ENCODE measurements at places on chromosomes 2 and 18.

- no peak for DNase-seq
Measured at GRCh38 chr2:162915858-162916257, 77.3 kb upstream of the KCNH7 start.

DNA sequence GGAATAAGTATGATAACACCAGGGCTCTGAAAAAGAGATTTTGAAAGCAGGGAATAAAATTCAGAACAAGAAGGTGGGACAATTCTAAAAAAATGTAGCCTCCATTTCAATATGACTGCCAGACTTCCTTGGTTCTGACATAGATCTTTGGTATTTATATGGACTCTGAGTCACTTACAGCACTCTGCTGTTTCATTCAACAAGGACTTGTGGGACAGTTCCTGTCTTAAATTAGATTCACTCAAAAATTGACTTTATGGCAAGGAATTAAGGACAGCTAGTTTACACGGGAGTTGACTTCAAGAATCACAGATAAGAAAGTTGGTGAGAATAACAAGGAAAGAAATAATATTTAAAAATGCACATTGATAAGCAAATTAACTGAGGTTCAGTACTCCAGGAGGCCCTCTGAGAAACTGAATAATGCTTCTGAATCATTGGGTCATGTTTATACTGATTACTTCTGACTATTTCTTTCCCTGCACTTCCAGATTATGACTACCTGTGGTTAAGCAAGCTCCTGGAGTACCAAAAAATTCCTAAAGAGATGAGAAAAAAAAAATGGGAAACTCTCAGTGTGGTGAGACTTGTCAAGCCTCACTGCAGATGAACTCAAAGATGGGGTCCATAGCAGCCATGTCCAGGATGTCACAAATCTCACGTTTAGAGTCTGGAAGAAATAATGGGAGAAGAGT, 828.3 kb upstream of the PIK3C3 start:
- DNase-seq = no peak

GRCh38 chr2:178066890-178067669, 5.5 kb downstream of the PDE11A start:
- DNase-seq = no peak

GRCh38 chr2:170420961-170421687, 243.2 kb downstream of the MYO3B start:
- no peak for DNase-seq

DNA sequence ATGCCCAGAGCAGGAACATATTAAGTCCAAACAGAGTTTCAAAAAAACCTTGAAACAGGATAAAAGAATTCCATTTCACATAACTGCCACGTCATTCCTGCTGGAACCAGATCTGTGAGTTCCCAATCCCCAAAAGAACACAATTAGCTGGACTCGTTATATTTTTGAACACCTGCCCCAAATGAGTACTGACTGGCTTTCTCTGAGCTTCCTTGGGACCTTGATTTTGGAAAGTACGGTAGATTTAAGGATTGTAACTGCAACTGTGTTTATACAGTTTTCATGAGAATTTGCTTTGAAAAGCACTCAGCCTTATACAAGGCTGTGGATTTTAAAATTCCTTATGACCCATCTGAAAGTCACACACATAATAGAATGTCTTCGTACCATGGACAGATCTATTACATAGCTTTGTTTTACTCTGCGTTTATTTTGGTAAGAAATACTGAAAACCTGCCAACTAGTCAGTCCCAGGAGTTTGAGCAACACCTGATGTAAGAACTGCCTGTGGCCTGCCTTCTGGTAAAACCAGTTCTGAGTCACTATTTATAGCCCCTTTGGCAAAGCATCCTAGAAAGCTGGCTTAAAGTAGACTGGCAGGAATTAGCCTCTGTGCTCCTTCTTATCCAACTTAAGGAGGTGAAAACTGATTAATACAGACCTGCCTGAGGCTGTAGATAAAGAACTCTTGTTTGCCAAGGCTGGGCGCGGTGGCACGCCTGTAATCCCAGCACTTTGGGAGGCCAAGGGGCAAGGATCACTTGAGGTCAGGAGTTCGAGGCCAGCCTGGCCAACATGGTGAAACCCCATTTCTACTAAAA, 48.1 kb downstream of the MERTK start:
- no peak for DNase-seq

- no peak for DNase-seq
Measured at GRCh38 chr2:135317375-135317774, 213.6 kb downstream of the ZRANB3 start.

- no peak for DNase-seq
Measured at GRCh38 chr2:20672201-20672951, 5.4 kb downstream of the GDF7 start.

DNA sequence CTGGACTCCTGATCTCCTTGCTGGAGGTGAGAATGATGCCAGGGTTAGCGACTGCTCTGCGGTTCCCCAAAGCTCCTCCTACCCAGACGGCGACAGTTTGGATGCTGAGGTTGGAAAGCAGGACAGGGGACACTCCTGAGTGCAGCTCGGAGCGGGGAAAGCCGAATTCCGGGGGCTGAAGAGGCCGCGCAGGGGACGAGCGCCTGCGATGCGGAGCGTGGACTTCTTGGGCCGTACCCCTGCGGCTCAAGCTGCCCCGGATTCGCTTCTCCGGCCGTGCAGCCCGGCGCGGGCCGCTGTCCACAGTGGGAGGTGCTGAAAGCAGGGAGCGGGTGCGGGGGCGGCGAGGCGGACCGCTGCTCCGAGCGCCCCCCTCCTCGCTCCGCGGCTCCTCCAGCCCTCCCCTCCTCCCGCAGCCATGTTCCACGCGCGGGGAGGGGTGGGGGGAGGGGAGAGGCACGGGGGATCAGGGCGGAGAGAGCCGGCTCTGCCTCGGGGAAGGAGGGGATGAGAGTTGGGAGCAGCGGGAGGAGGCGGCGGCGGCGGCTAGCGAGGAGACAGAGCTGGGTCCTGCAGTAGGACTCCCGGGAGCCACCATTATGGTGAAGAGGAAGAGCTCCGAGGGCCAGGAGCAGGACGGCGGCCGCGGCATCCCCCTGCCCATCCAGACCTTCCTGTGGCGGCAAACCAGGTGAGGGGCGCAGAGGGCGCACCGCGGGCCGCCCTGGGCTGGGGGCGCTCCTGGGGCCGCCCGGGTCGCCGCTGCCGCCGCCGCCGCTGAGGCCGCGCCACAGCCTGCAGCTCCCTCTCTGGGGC, at the start of gene UNC80:
UNC80 (plus strand) TSS at position 359 of the 816 bp plus-strand sequence; CDS start at position 600, 241 bp downstream.
- no peak for DNase-seq

- no peak for DNase-seq
Measured at GRCh38 chr18:1573732-1574131, 669.1 kb downstream of the ADCYAP1 start.

- DNase-seq = no peak
Measured at GRCh38 chr2:57105694-57106093, 921.9 kb downstream of the CCDC85A start.

DNA sequence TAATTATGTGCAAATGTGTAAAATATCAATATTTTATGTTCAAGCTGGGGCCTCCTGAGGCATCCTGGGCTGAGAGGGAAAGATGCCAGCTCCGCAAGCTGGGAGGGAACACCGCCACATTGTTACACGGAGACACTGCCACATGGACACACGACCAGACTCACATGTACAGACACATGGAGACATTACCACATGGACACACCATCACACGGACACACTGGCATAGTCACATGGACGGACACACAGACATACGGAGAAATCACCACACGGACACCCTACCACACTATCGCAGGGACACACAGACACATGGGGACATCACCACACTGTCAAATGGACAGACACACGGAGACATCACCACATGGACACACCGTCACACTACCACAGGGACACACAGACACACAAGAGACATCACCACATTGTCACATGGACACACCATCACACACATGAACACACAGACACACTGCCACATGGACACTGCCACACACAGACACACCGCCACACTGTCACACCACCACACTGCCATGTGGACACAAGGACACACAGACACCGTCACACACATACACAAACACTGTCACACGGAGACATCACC, 117.6 kb downstream of the CCDC74A start:
- no peak for DNase-seq

- no peak for DNase-seq
Measured at GRCh38 chr2:30897539-30897938, 90.3 kb upstream of the CAPN13 start.

GRCh38 chr2:237704501-237705434, 77.4 kb downstream of the LRRFIP1 start:
- no peak for DNase-seq

DNA sequence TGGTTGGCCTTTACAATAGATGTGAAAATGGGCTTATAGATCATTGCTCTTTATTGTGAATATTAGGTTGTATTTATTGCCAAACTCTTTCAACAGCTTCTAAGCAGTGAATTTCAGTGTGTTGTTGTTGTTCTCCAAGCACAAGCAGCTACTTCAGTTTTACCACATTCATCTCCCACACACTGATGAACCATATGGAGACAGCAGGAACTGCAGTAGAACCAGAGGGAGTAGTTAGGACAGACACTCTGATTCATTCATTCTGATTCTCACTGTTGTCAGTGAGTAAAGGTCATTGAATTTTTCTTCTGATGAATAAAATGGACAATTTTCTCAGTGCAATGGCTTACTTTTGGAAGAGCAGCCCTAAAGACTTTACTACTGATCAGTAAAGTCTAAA, 40.2 kb downstream of the CCDC74A start:
- no peak for DNase-seq

- DNase-seq = no peak
Measured at GRCh38 chr2:36677386-36677785, 19.1 kb upstream of the VIT start.

DNA sequence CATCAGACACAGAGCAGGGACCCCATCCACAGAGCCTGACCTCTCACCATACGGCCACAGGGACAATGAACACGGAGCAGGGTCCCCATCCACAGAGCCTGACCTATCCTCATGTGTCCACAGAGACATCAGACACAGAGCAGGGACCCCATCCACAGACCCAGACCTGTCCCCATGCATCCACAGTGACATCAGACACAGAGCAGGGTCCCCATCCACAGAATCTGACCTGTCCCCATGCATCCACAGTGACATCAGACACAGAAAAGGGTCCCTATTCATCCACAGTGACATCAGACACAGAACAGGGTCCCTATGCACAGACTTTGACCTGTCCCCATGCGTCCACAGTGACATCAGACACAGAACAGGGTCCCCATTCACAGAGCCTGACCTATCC, 325.1 kb upstream of the RAB6C start:
- no peak for DNase-seq

- DNase-seq = no peak
Measured at GRCh38 chr18:26545335-26546123, 2.8 kb downstream of the KCTD1 start.

- no peak for DNase-seq
Measured at GRCh38 chr2:241947401-241947800, 77.9 kb downstream of the RTP5 start.

DNA sequence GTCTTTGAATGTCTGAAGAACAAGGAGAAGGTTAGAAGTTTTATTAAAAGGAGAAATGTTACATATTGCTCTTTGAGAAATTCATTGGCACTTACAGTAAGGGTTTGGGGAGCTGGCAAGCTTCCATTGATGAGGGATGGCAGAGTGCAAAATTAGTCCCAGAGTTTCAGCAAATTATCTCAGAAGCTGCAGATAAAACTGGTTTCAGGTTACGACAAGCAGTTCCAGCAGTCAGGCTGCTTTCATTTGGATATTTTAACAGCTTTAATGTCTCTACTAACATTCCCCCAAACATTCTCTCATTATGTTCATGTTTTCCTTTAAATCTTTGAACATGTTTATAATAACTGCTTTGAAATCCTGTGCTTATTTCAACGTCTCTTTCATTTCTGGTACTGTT, 153.1 kb downstream of the TTC27 start:
- DNase-seq = no peak

DNA sequence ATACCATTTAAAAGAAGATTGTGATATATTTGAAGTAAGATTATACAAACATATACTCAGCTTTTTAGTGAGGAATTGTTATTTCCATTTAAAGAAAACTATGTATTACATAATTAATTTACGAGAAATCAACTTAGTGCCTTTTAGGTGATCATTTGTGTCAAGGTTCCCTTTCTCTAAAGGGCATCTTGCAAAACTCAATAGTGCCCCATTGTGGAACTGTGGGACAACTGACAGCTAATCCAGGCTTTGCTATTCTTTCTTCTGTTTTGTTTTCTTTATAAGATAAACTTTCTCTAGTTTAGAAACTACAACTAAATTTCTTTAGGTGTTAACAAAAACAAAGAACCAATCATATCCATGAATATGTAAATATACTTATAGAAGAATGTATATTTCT, 24.3 kb upstream of the VIT start:
- DNase-seq = no peak

DNA sequence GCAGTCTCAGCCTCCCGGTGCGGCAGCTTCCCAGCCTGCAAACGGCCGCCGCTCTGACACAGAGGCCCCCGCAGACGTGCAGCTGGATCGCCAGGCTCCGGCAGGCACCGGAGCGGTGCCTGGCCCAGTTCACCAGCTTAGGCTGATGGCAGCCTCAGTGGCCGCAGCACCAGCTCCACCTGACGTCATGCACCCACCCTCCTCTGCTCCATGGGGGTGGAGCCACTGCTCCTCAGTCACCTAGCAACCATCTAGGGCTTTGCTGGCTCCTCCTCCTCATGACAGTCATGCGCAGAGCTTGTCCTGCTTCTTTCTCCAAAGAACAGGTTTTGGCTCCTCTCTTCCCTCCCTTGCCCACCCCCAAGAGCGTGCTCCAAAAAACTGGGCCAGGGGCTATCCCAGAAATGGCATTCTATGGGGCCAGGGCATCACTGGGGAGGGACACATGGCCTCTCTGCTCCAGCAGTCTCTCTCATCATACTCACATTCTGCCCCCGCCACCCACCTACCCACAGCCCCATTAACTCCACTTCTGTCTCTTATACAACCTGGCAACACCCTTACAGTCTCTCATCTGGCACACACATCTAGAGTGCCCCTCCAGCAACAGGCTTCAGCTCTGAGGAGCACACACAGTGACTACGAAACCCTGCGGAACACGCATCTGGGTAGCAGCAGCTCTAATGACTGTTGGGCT, 5.5 kb downstream of the DCTN1 start:
- no peak for DNase-seq

DNA sequence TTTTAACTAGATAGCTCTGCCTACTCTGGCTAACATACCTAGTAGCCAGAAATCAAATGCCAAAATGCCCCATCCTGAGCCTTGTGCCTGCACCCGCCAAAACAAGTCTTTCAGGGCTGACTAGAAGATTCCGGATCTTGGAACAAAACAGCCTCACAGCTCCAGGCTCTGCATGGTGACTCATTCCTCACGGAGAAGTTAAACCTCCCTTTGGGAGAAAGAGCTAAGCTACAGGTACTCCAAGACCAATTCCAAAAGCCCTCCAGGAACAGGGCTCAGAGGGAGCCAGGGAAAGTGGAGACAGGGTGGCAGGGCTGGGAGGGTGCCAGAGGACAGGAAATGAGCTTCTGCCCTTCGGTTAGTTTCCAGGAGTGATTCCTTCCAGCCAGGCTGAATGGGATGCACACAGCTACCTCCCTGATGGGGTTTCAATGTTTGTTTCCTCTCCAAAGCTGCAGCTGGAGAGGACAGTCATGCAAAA, 295.6 kb downstream of the TNS1 start:
- no peak for DNase-seq

- no peak for DNase-seq
Measured at GRCh38 chr2:216664593-216665034, 30.7 kb downstream of the IGFBP5 start.

GRCh38 chr2:176081376-176081836, 2.4 kb downstream of the EVX2 start:
- DNase-seq = no peak

GRCh38 chr2:99960291-99960690, 182.1 kb downstream of the AFF3 start:
- DNase-seq = no peak

All from CD4-positive, alpha-beta T cell treated with Interferon alpha-2 for 1 hour (primary cell).